GM03348 (cell line): ENCODE measurements at places on chromosomes 7 and 10.

- DNase-seq = no peak
Measured at GRCh38 chr10:1393481-1393880, 337.3 kb downstream of the WDR37 start.

- DNase-seq = no peak
Measured at GRCh38 chr7:102189756-102190155, 96.9 kb upstream of the SH2B2 start.

DNA sequence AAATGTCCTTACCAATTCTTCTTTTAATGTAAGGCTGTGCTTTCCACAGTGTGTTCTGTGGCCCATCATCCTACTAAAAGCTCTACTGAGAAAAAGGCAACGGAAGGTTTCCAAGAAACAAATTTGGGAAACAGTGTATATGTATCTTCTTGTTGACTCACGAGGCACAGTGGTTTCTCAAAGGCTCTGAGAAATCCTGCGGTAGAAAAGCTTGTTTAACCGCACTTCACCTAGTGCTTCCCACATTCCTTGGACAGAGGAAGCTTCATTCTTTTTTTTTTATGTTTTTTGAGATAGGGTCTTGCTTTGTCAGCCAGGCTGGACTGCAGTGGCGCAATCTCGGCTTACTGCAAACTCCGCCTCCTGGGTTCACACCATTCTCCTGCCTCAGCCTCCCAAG, 84.5 kb downstream of the TACC2 start:
- DNase-seq = no peak

- DNase-seq = no peak
Measured at GRCh38 chr7:45236666-45237065, 79.1 kb downstream of the RAMP3 start.

DNA sequence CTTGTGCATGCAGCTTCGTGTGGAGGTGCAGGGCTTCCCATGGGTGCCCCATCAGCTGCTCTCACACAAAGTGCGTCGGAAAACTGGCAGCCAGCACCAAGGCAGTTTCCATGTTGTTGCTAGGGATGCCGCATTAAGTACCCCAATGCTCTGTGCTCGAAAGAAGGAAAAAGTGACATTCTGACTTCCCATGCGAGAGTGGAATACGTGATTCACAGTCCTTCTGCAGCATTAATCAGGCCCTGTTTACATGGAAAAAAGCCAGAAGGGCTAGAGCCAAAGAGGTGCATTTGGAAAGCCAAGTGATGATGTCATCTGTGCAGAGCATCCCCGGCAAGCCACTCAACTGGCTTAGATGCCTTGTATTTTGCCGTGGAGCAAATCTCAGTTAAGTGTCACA, 258.3 kb downstream of the GATA3 start:
- no peak for DNase-seq

DNA sequence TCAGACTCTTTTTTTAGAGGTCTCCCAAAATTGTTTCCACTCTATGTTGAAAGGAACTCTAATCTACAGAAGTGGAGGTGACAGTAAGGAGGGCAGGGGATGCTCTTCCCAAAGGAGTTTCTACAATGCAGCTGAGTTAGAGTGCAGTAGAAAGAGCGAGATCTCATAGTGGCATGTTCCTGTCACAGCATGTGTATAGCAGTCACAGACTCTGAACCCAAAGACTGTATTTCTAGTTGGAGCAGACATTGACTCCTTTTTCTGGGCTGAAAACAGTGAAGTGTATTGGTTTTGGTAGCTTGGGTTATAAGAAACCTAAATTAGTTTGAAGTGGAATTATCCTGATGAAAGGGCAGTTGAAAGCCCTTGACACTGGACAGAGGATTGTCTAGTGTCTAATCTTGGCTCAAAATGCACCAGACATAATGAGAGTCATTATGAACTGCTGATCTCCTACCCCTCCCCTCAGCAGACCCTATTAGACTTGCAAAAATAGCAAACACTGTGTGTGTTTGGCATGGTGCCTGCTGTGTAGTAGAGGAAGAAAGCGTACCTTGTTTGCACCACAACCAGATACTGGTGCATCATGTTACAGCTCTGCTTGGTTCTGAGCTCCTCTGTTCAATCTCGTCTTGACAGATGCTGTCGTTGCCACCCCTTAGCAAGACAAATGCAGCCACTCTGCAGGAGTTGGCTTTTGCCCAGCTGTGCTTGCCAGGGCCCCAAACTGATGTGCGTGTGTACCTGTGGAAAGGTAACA, 336.0 kb downstream of the AUTS2 start:
- DNase-seq = no peak

GRCh38 chr7:29105752-29106668, 40.3 kb downstream of the CPVL start:
- peak; percentile 70 for DNase-seq

GRCh38 chr10:154348-154747, 19.1 kb downstream of the ZMYND11 start:
- no peak for DNase-seq

GRCh38 chr10:74896788-74897527, 70.6 kb downstream of the KAT6B start:
- DNase-seq = no peak

GRCh38 chr10:103641326-103641725, 147.8 kb downstream of the NEURL1 start:
- DNase-seq = no peak

GRCh38 chr7:1403638-1404459, 55.4 kb downstream of the MICALL2 start:
- DNase-seq = peak; percentile 59

DNA sequence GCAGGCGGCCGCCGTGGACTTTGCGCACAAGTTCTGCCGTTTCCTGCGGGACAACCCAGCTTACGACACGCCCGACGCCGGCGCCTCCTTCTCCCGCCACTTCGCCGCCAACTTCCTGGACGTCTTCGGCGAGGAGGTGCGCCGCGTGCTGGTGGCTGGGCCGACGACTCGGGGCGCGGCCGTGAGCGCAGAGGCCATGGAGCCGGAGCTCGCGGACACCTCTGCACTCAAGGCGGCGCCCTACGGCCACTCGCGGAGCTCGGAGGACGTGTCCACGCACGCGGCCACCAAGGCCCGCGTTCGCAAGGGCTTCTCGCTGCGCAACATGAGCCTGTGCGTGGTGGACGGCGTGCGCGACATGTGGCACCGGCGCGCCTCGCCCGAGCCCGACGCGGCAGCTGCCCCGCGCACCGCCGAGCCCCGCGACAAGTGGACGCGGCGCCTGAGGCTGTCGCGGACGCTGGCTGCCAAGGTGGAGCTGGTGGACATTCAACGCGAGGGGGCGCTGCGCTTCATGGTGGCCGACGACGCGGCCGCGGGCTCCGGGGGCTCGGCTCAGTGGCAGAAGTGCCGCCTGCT, 14.1 kb downstream of the SH2B2 start:
- no peak for DNase-seq

GRCh38 chr7:52270301-52270700, 765.1 kb upstream of the POM121L12 start:
- DNase-seq = no peak

DNA sequence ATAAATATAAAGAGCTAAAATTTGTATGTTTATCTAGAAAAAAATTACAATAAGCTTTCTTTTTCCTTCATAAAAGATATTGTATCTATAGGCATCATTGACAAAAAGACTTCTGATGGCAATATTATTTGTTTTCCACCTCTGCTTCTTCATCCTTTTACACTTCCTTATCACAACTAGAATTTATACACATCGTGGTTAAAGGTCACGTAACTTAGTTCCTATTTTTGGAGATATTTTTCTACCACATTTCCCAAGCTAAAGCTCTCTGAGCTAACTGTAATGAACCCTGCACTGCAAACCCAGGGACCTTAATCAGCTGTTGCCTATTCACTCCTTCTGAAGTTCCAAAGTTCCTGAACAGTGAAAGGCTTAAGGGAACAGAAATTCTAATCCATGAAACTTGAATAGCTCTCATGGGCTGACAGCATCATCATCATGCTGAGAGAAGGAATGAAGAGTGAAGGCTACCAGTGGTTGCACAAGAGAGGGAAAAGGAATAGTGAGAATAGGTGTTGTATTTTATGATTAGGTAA, 106.1 kb upstream of the SLC13A1 start:
- DNase-seq = no peak

GRCh38 chr10:69895759-69896158, 94.1 kb downstream of the COL13A1 start:
- peak; percentile 93 for DNase-seq

DNA sequence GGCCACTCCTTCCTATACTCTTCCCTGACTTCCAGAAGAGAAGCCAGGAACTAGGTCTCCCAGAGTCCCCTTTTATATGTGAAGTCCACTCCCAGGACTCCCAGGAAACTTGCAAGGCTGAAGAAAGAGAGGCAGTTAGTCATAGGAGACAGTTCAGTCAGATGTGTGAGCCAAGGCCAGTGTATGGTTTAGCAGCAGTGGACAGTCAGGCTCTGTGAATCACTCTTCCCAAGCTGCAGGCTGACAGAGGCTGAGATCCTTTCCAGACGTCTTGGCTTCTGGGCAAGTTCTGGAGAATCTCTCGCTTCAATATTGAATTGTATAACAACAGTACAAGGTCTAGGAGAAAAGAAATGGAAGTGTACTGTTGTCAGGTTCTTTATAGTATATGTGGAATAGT, 26.9 kb downstream of the BLVRA start:
- peak; percentile 88 for DNase-seq

GRCh38 chr7:128236924-128237586, 4.0 kb upstream of the LEP start:
- peak; percentile 76 for DNase-seq

DNA sequence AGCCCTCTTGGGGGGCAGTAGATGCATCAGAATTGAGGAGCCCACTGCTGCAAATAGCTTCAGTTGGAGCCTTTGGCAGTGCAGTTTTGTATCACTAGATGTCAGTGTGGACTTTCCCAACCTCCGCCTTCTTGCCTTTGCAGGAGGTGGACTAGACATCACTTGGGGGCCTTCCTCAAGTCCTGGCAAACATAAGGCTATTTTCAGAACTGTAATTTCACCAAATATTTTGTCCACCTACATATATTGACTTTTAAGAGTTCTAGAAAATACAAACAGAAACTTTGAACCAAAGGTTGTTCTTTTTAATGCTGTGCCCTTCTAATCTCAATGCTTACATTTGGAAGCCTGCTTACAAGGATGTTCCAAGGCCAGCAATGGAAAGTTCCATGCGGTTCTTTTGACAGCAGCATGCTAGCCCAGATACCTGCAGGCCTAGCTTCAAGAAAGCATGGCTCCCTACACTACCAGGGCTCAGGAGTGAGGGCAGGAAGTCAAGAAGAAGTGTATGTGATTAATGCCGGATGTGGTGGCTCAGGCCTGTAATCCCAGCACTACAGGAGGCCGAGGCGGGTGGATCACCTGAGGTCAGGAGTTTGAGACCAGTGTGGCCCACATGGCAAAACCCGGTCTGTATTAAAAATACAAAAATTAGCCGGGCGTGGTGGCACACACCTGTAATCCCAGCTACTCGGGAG, 8.0 kb upstream of the ZNRF2 start:
- peak; percentile 63 for DNase-seq

- peak; percentile 67 for DNase-seq
Measured at GRCh38 chr7:47690902-47691558, 109.1 kb upstream of the TNS3 start.

- DNase-seq = no peak
Measured at GRCh38 chr7:134248196-134248595, 68.5 kb downstream of the SLC35B4 start.

GRCh38 chr7:21077602-21078001, 290.9 kb upstream of the SP8 start:
- no peak for DNase-seq

GRCh38 chr7:108605559-108606201, 36.0 kb downstream of the DNAJB9 start:
- no peak for DNase-seq

- DNase-seq = peak; percentile 31
Measured at GRCh38 chr7:143490717-143491306, 13.1 kb downstream of the TAS2R41 start.

DNA sequence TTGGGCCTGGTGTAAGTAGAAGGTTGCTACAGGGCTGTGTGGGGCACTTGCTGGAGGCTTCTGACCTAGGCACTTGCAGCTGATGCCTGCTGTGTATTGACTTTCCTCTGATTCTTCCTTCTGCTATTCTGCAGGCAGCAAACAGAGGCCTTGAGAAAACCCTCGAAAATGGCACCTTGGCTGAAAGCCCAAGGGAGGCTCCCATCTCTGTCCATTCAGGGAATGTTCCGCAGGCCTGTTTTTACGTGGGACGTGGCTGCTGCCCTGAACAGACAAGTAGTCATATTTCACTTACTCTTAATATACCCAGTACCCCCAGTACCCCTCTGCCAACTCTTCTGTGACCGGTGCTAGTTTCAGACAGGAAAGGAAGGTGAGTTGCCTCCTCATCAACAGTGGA, 664.7 kb downstream of the INHBA start:
- DNase-seq = no peak

GRCh38 chr7:99440195-99440594, 1.5 kb downstream of the CPSF4 start:
- no peak for DNase-seq

DNA sequence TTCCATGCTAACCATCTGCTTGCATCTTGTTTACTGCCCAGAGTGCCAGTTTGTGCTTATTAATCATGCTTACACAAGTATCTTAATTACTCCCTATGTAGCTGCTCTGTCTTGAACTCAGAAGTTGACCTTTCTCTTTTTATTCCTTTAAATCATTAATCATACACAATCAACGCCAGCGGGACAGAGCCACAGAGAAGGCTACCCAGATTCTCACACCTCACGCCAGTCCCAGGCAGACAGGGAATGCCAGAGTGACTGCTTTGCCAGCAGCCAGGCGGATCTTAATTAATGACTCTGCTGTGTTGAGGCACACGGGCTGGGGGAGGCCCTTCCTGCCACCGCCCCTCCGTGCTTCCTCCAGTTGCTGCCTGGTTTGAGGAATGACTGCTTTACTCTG, 229.4 kb downstream of the LRMDA start:
- DNase-seq = no peak

GRCh38 chr7:25091176-25091575, 33.9 kb downstream of the CYCS start:
- DNase-seq = no peak

- DNase-seq = peak; percentile 29
Measured at GRCh38 chr10:15558136-15558535, 161.6 kb downstream of the ITGA8 start.

- peak; percentile 78 for DNase-seq
Measured at GRCh38 chr10:35331894-35332640, 4.2 kb upstream of the CCNY start.

GRCh38 chr7:92924800-92925199, 88.4 kb upstream of the CDK6 start:
- no peak for DNase-seq

DNA sequence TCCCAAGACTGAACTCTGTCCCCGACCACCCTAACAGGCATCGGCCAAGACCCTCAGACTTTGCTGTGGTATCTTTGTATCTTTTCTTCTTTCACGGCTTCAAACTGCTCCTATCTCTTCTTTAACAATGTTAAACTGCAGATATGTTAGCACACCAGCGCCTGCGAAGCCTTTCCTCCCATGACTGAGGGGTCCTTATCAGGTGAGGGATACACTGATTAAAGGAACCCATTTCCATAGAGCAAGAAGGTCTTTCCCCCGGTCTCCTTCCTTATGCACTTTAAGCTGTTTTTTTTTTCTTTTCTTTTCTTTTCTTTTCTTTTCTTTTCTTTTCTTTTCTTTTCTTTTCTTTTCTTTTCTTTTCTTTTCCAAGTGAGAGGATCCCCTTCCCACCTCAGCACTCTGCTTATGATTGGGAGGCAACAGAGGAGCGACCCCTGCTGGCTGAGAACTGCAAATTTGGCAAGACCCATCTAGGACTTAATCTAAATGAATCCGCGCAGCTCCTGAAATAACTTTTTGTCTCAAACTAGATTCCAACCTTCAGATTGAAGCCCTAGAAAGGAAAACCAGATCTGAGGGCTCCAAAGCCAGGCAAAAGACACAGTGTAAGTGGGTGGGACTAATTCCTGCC, 109.9 kb downstream of the ITGB8 start:
- no peak for DNase-seq

GRCh38 chr7:129009437-129009836, 45.5 kb downstream of the TNPO3 start:
- DNase-seq = no peak
